ENCODE measurements at places on chromosomes 1 and 21.

DNA sequence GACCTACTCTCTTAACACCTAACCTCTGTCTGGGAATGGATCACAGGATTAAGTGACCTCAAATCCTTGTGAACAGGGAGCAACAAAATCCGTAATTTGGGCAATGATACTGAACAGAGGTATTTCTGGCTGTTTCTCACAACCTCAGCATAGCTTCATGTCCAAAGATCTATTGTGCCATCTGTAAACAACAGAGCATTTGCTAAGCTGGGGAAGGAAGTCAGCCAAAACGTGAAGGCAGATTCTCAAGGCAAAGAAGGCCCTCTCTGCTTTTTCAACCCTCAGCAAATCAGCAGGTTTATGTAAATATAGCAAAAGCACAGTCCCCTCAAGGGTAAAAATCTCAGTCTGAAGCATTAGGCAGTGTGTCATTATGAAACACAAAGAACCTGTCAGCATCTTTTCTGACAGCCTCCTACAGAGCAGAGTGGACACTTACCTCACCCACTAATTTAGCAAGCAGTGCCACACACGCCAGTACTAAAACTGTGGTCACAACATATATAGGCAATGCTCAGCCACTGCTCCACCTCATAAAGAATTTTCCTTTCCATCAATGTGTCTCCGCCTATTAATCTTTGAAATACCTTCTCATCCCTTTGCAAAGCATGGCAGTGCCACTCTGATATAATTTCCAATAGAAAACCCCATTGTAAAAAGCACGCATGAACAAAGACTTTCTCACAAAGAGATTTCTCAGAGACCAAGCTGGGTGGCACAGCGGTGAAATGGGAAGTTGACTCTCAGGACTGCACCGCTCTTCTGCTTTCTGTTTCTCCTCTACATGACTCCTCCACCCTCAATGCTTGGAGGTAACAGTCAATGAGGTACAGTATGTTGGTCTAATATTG, 188.0 kb downstream of the RERE start:
- no peak for DNase-seq

DNA sequence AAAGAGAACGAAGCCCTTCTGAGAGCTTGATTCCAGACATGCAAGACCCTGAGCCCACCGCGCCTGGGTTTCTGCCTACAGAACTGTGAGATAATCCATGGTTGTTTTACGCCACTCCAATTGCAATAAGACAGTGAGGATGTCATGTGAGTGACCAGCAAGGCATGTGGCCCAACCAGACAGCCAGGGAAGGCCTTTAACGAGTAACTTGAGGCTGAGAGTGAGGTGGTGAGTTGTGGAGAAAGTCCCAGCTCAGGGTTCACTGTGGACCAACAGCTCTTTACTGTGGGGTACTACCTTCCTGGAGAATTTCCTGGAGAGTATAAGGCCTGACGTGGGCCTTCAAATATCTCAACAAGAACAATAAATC, 153.9 kb downstream of the ETS2 start:
- DNase-seq = no peak

DNA sequence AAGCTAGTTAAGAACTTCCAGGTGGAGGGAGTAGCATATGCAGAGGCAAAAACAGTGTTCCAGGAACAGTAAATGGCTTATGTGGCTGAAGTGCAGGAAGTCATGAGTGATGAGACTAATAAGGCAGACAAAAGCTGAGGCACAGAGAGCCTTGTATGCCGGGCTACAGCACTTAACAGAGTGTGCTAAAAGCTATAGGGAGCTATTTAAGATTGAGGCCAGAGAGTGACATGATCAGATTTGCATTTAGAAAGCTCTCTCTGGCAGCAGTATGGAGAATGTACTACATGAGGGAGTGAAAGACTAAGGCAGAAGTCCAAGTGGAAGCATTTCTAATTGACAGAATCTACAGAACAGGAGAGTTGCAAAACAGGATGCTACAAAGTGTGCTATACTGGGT, 38.6 kb downstream of the WASF2 start:
- DNase-seq = no peak

DNA sequence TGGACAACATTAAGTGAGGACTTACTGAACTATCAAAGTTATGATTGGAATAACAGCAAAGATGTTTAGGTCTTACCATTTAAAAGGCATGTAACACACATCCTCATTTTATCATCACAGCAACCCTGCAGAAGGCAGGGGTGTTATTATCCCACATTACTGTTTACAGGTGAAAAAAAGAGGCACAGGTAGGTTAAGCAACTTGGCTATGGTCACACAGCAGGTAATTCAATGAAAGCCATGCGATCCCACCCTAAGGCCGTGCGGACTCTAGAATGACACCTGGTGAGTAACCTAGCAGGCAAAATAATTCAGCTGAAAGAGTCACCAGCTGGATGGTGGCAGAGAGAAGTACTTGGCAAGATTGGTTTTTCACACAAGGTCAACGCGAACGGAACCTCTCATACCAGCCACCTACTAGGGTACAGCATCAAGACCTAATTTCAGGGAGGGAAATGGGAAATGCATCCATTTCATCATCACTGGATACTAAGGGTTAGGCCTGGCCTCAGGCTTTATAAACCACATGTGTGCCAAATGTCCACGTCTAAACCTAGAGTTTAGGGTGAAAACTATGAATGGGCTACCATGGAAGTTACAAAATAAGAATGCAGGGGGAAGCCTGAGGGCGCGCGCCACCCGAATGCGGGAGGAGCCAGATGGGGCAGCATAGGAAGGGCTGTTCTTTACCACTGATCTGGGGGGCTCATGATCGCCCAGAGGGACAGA, 85.3 kb downstream of the SLC66A1 start:
- DNase-seq = no peak

- DNase-seq = no peak
Observed at GRCh38 chr1:67130673-67131072, 4.1 kb downstream of the C1orf141 start.

GRCh38 chr1:244361764-244362473, 89.8 kb downstream of the ADSS2 start:
- DNase-seq = no peak

DNA sequence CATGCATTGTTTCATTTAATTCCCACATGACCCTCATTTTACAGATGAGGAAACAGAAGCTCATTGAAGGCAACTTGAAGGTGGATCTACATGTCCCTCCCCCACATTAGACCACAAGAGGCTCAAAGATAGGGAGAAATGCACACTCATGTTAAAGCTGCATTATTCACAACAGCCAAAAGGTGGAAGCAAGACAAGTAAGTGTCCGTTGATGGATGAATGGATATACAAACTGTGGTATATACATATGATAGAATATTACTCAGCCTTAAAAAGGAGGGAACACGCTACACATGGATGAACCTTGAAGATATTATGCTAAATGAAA, 149.7 kb upstream of the JUN start:
- no peak for DNase-seq

- DNase-seq = no peak
Observed at GRCh38 chr21:32735524-32735923, 7.7 kb upstream of the SYNJ1 start.

DNA sequence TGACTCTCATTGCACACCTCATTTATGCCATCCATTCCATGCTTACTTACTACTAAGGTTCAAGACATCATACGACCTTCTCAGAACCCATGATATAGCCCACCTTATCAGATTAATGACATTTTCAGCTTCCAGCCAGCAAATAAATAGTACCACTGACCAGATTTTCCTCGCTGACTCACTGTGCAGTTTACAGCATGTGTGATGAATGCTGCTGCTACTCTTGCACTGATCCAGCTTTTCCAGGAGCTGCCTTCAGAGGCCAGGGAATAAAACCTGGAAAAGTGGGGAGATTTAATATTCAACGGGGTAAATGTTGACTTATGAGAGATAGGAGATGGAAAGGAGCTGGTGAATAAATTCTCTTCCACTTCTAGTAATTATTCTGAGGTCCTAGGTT, 247.1 kb downstream of the COL11A1 start:
- no peak for DNase-seq

DNA sequence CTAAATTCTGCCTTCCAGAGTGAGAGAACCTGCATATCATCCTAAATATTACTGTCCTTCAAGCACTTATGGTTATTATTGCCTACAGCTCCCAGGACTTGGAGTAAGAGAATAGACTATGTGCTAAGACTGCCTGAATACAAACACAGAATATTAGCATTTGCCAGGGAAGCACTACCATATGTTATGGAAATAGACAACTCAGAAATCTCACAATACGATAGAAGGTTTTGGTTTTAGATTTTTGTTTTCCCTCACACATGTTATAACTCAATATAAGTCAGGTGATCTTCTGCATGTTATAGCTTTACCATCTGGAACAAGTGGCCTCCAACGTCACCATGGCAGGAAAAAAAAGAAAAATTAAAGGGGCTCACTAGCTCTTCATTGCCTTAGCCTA, 413.9 kb downstream of the LRRIQ3 start:
- no peak for DNase-seq

DNA sequence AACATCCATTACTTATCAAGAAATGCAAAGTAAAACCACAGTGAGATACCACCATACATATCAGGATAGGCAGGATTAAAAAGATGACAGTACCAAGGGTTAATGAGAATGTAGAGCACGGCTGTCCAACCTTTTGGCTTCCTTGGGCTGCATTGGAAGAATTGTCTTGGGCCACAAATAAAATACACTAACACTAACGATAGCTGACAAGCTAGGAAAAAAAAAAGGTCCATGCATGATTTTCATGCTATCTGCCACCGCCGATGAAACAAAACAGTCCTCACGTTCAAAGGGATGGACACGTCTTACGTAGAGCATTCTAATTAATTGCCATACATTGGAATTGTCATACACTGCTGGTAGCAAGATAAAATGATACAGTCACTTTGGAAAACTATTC, 14.3 kb downstream of the BACH1 start:
- DNase-seq = no peak

DNA sequence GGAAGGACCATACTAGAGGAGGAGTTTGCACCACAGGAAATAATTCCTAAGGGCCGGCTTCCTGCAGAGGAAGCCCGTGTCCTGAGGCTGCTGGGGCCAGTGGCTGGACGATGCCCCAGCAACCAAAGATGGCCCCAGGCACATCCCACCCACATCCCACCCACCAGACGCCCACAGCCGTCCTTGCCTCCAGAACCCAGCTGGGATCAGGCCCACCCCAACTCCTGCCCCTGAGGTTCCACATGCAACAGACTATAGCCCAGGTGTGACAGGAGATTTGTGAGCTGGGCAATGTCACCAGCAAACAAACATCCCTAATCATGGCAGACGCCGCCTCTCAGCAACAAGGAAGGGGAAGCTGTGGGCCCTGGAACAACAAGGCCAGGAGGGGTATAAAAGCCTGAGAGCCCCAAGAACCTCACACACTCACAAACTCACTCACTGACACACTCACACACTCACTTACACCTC, at the start of gene KRTAP10-9:
Gene KRTAP10-9, plus strand, starts transcription at position 421 of the 471 bp plus-strand sequence. CDS start 79 bp downstream, outside the sequence.
- DNase-seq = no peak

DNA sequence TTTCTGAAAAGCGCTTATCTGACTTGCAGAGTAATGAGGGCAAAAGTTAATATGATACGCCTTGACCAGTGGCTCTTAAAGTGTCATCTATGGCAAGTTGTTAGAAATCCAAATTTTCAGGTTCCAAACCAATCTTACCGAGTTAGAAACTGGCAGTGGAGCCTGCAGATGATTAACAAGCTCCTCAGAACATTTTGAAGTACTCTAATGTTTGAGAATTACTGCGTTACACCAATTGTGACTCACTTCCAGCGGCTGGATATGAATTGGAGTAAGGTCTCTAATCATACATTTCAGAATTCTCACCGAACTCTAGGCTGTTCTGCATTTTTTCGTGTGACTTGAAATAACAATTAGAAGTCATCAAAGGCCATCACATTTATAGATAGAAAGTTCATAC, 73.5 kb upstream of the TMPRSS15 start:
- no peak for DNase-seq

- DNase-seq = no peak
Observed at GRCh38 chr1:15370781-15371520, 38.7 kb upstream of the EFHD2 start.

- DNase-seq = no peak
Observed at GRCh38 chr1:110513511-110513910, 5.5 kb downstream of the KCNA10 start.

GRCh38 chr1:223802602-223803001, 43.1 kb downstream of the TP53BP2 start:
- DNase-seq = no peak

DNA sequence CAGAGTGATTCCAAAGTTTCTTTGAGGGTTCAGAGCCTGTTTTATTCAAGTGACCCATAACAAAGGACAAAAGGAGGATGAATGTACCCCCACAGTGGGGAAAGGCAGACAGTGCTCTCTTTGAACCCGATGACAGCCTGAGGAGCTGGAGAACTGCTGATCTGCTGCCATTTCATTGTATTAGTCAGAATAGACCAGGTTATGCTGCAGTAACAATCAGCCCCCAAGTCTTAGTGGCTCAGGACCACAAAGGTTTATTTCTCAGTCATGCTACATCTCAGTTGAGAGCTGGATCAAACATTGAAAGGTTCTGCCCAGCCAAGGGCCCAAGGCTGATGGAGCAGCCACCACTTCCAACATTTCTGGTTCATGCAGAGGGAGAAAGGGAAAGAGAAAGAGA, 88.9 kb downstream of the HUNK start:
- DNase-seq = no peak
